NCI-H510A treated with DMSO at 0.1 percent for 48 hours (cell line): ENCODE measurements at places on chromosomes 3 and 15.

- DNase-seq, result no peak
Observed at GRCh38 chr3:186477876-186478275, 66.3 kb downstream of the CRYGS start.

DNA sequence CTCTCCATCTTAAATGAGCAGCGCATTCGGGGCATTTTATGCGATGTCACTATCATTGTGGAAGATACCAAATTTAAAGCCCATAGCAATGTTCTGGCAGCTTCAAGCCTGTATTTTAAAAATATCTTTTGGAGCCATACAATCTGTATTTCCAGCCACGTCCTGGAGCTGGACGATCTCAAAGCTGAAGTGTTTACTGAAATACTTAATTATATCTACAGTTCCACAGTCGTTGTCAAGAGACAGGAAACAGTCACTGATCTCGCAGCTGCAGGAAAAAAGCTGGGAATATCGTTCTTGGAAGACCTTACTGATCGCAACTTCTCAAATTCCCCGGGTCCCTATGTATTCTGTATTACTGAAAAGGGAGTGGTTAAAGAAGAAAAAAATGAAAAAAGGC lies 44.4 kb upstream of the RASA2 start:
- DNase-seq, result peak; percentile 59

DNA sequence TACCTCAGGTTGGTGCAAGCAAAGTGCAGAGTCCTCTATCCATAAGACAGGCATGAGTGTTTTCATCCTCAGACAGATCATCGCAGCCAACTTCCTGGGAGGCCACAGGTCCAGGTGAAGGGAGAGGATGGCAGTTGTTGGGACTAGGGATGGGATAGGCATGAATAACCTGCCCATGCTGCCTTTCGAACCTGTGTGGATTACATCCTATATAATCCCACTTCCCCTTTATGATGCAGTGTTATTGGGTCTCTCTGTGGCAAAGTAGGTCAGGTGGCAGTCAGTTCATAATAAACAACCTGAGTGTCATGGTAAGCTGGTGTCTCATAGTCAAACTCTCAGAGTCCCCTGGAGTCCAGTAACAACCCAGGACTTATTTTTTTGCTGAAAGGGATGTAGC lies 40.4 kb downstream of the CCR3 start:
- DNase-seq, result no peak

DNA sequence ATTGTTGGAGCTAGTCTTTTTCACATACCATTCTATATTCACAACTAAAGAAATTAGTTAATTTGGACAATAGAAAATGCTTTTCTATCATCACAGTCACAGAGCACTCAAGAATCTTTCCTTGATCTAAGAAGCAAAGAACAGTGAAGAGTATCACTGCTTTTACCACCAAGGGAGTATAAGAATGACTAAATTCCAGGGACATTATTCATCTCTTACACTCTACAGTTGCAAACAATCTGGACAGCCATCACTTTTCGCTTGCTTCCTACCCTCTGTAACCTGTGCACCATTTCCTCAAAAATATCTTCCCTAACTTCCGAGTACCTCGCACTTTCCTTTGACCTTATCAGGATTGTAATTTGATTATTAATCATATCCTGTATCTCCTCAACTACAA lies 359.5 kb upstream of the TMCO5A start:
- DNase-seq, result no peak

- DNase-seq, result no peak
Observed at GRCh38 chr3:97815149-97815917, 6.5 kb upstream of the CRYBG3 start.

DNA sequence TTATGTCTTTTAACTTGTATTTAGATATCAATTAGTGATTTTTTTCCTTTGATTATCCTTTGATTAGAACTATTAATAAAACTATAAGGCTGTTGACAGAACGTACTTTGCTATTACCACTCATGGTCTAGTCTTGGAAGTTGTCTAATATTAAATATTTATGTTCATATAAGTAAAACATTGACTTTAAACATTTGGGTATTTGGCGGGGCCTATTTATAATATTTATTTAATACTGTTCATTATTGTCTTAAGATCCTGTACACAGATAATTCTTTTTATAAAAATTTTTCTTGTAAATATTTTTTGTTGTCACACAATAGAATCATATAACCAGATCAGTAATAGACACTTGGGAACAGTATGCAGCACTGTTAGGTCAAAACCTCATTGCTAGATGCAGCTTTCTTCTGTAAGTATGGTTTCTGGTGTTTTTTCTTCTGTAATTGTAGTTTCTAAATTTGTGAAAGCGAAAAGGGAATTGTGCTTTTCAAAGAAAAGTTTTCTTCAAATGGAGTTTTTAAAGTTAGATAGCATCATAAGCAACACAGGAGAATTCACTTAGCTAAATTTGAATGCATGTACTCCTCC lies 93.4 kb downstream of the FNDC3B start:
- no peak for DNase-seq

- no peak for DNase-seq
Observed at GRCh38 chr3:150673966-150674365, 29.8 kb downstream of the ERICH6 start.

DNA sequence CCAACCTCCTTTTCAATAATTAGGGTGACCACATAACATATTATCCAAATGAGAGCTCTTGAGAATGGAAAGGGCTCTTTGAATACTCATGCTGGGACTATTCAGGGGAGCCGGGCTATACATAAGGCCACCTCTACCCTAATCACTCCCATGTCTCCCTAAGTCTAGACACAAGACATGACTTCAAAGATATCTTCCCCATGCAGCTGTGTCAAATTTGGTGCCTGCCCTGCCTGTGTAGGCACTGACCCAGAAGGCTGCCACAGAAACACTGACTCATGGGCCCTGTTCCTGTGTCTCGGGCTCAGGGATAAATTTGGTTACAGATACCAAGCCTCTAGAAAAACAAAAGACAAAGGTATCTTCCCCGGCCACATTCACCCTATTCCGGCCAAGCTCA lies 70.3 kb downstream of the MYLK start:
- DNase-seq, result no peak

GRCh38 chr3:4476496-4476895 lies 9.4 kb upstream of the SUMF1 start:
- no peak for DNase-seq

- no peak for DNase-seq
Observed at GRCh38 chr3:142056656-142057330, 92.6 kb downstream of the TFDP2 start.

- no peak for DNase-seq
Observed at GRCh38 chr3:58531956-58532355, 5.0 kb downstream of the ACOX2 start.

DNA sequence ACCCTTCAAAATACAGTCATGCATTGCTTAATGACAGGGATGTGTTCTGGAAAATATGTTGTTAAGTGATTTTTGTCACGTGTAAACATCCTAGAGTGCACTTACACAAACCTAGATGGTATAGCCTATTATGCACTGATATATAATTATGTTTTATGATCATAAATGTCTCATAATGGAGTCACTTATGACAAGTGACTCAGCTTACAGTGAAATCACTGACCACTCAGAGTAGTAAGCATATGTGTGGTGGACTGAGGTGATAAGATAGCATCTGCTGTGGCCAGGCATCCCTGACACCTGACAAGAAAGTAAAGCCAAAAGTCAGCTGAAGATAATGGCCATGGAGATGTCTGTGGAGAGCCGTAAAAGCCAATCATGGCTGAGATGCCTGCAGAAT lies 5.4 kb downstream of the ACAD11 start:
- DNase-seq, result no peak

DNA sequence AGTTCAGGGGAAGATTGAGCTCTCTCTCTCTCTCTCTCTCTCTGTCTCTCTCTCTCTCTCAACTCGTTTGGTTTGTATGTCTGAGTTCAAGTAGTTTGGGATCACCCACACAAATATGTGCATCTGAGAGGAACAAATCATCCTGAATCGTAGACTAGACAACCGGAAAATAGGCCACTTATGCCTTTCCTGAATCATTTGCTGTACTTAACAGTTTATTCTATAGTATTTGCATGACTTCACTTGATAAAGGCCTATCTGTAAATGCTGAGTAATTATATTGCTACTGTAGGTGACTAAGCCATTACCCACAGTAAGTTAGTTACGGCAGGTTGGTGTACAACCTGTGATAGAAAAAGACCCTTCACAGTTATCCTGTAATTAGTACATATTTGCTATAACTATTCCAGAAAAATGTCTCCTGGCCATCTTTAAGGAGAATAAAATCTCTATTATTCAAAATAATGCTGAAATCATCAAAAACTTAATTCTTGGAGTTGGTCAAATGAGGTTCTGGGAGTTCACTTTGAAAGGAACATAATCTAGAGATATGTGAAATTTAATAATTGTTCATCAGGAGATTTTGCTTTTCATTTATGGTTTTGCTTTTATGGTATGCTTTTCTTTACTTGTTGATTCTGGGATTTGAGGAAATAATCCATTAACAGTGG lies 31.1 kb downstream of the OXSM start:
- no peak for DNase-seq

DNA sequence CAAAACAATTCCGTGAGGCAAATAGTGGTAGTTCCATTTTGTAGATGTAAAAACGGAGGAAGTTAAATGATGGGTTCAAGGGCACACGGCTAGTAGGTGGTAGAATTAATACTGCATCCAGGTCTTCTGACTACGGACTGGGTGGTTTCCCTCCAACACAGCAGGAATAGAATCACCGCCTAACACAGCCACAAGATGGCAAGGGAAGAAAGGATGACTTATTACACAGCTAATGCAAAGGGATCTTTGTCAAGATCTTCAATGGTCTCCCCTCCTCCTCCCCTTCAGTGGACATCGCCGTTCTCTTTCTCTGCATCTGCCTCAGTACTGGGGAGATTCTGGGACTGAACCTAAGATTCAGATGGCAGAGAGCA lies 524 bp upstream of the TOPBP1 start:
- peak; percentile 22 for DNase-seq

- DNase-seq, result no peak
Observed at GRCh38 chr3:100941041-100941440, 52.2 kb downstream of the ABI3BP start.

- no peak for DNase-seq
Observed at GRCh38 chr15:54567408-54568035, 589.3 kb downstream of the UNC13C start.

DNA sequence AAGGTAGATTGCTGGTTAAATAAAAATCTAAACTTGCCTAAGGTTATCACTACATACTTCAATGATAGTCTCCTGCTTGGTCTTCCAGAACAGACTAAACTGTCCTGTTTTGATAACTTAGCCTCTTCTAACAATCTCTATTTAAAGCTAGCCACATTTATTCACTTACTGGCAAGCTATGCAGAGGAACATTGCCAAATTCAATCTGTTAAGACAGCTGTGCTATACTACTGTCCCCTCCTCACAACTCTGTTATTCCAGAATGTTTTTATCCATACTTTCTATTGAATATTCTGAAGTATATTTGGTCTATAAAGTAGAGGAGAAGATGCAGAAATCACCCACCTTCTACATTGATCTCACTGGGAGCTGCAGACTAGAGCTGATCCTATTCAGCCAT lies 594.0 kb upstream of the CCDC54 start:
- no peak for DNase-seq

DNA sequence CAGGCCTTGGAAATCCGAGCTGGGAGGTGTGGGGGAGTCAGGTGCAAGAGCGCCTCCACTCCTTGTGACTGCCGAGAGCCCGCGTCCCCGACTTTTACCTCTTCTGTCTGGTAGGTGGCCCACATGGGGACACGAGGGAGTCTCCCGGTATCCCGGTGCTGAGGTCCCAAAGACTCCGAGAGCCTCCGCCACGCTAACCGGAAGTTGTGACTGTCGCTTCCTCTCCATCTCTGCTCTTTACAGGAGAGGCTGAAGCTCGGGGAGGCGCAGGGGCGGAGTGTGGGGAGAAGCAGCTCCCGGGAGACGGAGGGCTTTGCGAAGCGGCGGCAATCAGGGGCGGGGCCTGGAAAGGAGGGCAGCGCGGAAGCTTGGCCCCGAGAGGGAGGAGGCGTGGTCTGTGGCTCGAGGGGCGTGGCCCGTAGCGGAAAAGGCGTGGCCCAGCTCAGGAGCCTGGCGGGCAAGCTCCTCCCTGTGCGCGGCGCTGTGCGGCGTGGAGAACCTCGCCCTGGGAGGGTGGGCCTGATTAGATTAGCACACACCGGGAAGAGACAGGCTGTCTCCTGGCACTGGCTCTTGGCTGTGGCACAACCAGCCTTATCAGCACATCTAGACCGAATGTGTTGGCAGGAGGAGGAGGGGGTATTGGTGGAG lies 143.9 kb downstream of the GABRB3 start:
- DNase-seq, result no peak

DNA sequence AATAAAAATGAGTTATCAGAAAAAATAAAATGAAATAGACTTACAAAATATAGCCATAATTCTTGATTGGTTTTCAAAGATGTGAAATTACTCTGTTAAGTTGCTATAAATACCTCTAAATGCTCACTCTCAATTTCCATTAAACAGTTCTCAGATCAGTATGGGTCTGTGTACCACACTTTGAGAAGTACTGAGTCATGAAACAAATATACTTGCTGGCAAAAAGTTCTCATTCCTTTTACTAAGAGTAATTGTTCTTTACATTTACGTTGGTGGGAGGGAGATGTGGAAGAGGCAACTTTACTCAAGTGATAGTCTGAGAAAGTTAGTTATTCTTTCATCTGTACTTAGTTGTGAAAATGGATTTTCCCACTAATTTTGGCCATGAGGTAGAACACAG lies 96.3 kb downstream of the ZNF385D start:
- no peak for DNase-seq

GRCh38 chr3:148379763-148380382 lies 317.8 kb upstream of the AGTR1 start:
- DNase-seq, result peak; percentile 66

DNA sequence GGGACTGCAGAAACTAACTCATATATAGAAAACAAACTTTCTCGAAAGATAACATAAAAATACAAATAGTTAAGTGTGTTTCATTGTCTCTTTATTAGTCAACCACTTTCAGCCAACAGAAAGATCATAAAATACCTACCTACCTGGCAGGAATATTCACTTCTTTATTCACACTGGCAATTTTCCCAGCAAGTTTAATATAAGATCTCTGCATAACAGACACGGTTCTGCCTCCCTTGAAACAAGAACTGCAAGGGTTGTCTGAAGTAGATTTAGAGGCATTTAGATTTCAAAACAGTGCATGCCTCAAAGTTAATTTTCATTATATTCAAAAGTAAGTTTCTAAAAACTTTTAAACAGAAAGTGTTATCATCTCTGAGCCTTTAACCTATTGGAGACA lies 7.1 kb downstream of the NPTN start:
- DNase-seq, result no peak
